ENCODE measurements at places on chromosomes 7 and 10. TPM values are rescaled to one million over a fixed set of nuclear protein-coding genes. Genes with fewer than 3 reads are reported as not detected.

TMEM229A gene
- total RNA-seq: not detected

TYW1B gene
- 1.6 TPM for total RNA-seq

GIMAP6 gene
- not detected for total RNA-seq

NUDT5 gene
- 54.3 TPM for total RNA-seq

PGAM2 gene
- total RNA-seq: not detected

PNLIP gene
- not detected for total RNA-seq
